Non-pigmented ciliary epithelial cell (primary cell): ENCODE measurements at places on chromosomes 4 and X.
A peak's percentile ranks its signal among the peaks of the same experiment; 100 is the strongest.

GRCh38 chr4:19512086-19512485, 739.6 kb upstream of the SLIT2 start:
- DNase-seq = no peak

DNA sequence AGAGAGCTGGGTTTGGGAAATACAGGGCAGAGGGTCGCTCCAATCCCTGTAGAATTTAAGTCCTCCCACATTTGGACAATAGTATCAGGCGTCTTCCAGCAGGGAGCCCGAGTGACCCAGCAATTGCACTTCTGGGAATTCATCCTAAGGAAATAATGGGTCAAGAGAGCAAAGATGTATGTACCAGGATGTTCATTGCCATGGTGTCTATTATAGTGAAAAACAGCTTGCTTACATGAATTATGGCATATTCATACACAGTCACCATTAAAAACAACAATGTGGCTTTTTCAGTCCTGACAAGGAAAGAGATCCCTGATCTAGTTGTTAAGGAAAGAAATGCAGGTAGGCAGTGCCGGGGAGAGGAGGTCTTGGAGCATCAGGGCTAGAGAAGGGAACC, 167.7 kb downstream of the PJA1 start:
- no peak for DNase-seq

GRCh38 chr4:163878336-163879121, 384.0 kb downstream of the TMA16 start:
- no peak for DNase-seq

GRCh38 chr4:40058121-40058520, 1.5 kb downstream of the N4BP2 start:
- no peak for DNase-seq

GRCh38 chr4:124321364-124321763, 391.2 kb downstream of the ANKRD50 start:
- DNase-seq = no peak

DNA sequence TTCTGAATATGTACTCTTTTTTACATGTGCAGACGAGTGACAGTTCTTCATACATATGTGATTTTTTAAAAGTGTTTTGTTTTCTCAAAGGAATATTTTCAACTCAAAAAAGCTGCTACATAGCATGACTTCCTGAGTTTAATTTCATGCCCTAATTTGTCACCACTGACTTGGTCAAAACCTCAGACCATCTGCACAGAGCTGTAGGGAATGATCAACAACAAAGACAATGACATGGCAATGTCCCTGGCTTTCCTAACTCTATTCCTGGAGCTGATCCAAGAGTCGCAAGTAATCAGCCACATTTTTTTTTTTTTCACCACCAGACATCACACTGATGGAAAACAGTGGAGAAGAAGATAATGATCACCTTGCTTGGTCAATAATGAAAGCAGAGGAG, 97.7 kb downstream of the TMA16 start:
- no peak for DNase-seq

- no peak for DNase-seq
Observed at GRCh38 chrX:11687157-11687556, 21.4 kb upstream of the ARHGAP6 start.

- DNase-seq = no peak
Observed at GRCh38 chr4:103915224-103915869, 195.6 kb upstream of the TACR3 start.

DNA sequence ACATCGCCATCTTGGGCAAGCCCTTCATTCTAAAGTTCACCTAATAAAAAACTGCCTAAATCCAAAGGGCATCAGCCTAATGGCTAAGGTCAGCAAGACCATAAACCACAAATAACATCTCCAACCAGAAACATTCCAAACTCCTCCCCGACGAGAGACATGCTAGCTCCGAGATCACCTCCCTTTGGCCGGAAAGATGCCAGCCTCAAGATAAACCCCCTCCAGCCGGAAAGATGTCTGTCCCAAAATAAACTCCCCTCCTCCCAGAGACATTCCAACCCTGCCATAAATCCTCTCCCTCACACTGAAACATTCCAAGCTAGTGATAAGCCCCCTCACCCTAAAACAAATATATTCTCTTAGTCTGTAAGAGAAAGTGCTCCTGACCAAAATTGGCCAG, 13.3 kb upstream of the DYNLT3 start:
- no peak for DNase-seq

GRCh38 chrX:69539437-69539836, 35.3 kb downstream of the NALF2 start:
- no peak for DNase-seq

DNA sequence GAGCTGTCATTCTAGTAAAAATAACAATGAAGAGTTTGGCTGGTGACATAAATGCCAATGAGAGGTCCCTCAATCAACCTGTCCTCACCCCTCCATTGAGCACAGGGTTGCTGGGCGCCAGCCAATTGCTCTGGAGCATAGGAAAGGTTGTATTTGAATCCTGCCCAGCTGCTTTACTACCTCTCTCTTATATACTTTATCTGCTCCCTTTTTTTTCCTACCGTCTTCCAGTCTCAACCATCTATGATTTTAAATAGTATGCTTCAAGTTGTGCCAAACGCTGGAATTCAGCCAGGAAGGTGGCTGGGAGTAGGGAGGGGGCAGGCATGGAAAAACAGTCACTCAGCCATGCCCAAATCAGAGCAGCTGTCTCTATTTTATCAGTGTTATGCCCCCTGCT, 153.8 kb downstream of the NR3C2 start:
- DNase-seq = no peak

GRCh38 chr4:169225058-169225751, 45.6 kb downstream of the SH3RF1 start:
- DNase-seq = peak; percentile 95

DNA sequence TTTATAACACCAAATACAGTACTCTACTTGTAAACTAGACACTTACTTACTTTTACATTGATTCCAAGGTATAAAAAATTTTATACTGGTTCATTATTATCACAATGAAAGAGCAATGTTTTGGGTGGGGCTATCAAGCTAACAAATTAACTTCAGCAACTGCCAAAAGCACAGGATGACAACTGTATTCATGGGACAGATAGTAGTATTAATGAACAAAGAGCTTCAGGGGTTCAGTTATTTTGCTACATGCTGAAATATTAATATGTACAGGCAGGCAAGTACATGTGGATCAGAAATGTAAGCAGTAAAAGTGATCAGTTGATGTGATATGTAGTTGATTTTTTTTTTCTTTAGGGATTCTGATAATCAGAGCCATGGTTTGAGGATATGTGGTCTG, 112.9 kb downstream of the NAA11 start:
- DNase-seq = no peak

DNA sequence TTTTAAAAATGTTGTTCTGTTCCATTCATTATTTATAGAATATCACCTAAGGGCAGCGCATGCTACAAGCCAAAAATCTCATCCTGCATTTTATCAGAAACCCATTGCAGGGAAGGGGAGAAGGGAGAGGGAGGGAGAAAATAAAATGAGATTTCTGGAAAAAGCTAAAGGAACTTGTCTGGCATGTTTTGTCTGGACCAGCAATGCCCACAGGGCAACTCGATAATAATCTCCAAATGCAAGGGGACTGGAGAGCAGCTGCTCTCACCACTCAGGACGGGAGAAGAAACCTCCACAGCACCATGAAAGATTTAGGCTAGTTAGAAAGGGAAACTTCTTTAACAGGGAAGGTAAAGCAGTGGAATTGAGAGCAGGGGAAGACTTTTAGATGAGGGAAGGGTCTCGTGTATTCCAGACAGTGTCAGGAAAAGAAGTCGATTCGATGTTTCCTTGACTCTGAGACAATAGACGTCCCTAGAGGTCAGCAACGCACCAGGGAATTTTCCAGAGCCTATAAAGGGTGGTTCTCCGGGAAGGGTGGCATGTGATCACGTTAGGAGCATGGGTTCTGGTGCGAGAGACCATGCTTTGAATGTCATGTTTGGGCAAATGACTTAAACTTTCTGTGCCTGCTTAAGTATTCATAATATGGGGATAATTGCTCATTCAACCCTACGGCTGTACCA, 132.2 kb upstream of the NDP start:
- DNase-seq = no peak

GRCh38 chr4:184343502-184344177, 126.0 kb upstream of the ENPP6 start:
- DNase-seq = no peak

DNA sequence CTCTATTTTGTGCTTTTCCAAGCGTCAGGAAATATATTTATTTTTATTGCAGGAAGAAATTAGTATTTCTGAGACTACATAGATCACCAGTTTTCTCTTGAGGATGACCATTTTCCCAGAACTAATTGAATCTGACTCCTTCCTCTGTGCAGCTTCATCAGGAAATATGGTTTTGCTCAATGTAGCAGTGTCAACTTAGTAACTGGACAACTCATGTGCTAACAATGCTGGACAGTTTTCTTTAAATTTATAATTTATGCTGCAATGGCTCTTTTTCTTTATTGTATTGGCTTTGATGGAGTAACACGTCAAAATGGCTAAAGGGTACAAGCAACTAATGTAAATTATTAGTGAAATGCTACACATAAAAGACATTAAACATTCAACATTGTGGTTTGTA, 531.5 kb downstream of the ANKRD50 start:
- DNase-seq = no peak

DNA sequence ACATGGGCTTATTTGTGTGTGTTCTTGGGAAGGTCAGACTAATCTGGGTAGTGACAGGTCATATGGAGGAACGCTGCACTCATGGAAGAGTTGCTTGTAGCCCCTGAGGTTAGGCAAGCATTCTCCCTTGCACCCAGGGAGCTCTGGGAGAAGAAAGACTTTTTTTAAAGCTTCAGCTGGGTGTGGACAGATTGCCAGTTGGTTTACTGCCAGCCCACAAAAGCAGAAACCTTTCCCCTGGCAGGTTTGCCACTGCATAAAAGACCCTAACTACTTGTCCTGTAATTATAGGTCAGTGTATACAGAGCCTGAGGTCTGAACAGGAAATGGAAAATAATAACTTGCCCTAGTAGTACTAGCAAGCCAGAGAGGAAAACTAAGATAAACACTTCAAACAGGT, 7.4 kb upstream of the NFKB1 start:
- no peak for DNase-seq

GRCh38 chrX:136662976-136663375, 15.0 kb downstream of the CD40LG start:
- no peak for DNase-seq

DNA sequence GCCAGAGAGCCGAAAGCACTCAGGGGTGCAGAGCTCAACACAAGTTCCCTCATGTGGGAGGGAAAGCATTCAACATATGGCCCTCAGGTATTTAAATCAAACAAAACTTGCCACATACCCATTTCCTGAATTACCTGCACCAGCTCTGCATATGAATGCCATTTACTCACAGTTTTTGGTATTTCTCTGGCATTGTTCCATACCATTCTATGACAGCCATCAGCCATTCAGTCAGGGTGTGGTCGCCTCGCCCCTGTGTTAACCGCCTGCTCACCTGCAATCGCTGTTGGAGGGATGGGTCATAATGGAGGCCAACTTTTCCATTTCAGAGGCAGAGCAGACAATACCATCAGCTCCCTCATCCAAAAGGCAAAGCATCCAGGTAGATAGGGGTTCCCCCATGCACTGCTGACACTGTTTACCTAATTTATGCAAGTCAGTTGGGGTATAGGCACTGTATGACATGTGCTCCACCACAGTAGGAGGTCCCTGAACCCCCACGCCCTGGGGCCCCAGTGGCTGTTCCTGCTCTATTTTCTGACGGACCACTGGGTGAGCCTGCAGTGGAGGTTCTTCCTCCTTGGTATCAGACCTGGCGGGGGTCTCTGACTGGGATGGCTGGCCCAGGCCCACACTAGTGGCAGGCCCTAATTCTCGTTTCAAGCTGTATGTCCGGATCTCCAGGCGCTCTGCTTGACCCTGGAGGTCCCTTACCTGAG, 227.1 kb downstream of the ADGRL3 start:
- DNase-seq = no peak

GRCh38 chr4:95590615-95591014, 41.8 kb upstream of the UNC5C start:
- no peak for DNase-seq

GRCh38 chr4:110635163-110635865, 12.4 kb upstream of the PITX2 start:
- DNase-seq = no peak
